CD8-positive, alpha-beta memory T cell (primary cell): ENCODE measurements at places on chromosomes 13 and 19. TPM values are rescaled to one million over a fixed set of nuclear protein-coding genes. Genes with fewer than 3 reads are reported as not detected.

- DNase-seq, result no peak
Observed at GRCh38 chr19:2982983-2983350, 5.6 kb downstream of the TLE6 start.

DNA sequence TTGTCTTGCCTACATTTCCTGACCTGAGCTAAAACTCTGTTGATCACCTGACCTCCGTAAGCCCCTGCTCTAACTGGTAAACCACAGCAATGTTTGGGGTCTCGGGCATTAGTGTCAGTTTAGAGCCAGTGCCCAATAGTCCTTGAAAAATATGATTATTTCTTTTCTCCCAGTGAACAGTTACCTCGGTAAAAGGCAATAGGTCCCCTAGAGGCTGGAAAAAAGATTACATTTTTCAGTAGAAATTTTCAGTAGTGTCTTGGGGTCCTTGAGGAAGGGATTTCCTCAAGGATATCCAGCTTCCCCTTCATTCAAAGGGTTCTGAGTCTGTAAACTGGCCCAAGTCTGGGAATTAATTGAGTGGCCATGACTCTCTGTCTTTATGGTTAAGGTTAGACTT is 177.5 kb downstream of the SLC7A1 start:
- no peak for DNase-seq

Gene ZNF816
- total RNA-seq, result 11.0 TPM

- no peak for DNase-seq
Observed at GRCh38 chr19:18733196-18733647, 49.7 kb downstream of the CRTC1 start.

DNA sequence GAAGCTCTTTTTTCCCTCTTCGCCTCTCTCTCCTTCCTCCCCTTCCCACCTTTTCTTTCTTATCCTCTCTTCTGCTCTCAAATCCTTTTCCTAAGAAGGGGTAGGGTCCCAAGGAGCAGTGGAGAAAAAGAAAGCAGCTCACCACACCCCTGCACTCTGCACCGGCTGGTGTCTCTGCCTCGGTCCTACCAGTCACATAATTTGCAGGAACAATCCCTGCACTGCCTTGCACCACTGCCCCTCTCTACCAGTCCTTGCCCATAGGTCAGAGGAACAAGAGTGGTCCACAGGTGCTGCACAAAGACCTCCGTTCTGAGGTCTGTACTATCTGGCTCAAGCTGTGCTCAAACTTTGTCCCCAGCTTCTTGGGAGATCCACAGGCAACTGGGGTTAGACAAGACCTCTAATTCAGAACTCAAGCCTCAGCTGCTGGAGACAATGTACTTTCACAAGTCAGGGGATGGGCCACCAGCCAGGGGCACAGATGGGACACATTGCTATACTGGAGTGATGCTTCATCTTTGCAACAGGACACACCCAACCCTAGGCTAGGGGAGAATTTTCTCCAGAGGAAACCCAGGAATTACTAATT is 125.4 kb upstream of the ZNF507 start:
- DNase-seq, result no peak

DNA sequence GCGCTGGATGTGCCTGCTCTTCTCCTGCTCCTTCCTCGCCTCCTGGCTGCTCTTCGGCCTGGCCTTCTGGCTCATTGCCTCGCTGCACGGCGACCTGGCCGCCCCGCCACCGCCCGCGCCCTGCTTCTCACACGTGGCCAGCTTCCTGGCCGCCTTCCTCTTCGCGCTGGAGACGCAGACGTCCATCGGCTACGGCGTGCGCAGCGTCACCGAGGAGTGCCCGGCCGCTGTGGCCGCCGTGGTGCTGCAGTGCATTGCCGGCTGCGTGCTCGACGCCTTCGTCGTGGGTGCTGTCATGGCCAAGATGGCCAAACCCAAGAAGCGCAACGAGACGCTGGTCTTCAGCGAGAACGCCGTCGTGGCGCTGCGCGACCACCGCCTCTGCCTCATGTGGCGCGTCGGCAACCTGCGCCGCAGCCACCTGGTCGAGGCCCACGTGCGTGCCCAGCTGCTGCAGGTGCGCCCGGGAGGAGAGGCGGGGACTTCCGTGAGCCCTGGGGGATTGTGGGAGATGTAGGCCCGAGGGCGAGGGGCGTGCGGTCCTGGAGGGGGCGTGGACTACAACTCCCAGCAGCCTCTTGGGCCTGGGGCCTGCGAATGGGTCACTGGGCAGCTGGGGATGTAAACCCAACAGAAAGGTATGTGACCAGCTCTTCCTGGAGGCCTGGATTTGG is 6.7 kb downstream of the KCNJ14 start:
- DNase-seq, result no peak

GRCh38 chr13:49632156-49632555 is 3.8 kb downstream of the ARL11 start:
- DNase-seq, result no peak

- no peak for DNase-seq
Observed at GRCh38 chr13:33323801-33324510, 38.4 kb upstream of the STARD13 start.

Gene PKN1
- total RNA-seq, result 177 TPM

DNA sequence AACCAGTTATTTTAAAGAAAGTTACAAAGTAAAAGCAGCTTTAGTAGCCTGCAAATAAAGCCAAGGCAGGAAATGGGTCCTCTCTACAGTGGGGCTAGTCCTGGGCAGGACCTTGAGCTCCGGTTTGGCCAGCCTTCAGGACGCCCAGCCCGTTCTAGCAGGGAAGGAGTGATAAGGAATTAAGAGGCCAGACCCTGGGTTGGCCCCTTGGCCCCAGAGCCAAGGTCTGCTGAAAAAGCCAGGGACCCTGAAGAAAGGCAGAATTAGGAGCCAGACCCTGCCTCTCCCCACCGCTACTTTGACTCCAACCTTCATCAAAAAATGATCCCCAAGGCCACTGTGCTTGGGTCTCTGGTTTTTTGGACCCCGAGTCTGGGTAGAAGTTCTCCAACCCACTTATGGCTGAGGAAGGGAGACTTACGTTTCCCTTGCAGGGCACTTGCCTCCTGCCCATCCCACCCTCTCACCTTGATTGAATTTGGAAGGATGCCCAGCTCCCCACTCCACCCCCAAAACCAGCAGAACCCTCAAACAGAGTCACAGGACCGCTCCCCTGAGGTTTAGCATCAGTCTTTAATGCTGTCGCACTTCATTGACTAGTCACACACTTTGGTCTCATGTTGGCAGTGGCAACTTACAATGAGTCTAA is 3.9 kb downstream of the DNAJB1 start:
- no peak for DNase-seq

- no peak for DNase-seq
Observed at GRCh38 chr19:53594811-53595509, 36.8 kb upstream of the DPRX start.

DNA sequence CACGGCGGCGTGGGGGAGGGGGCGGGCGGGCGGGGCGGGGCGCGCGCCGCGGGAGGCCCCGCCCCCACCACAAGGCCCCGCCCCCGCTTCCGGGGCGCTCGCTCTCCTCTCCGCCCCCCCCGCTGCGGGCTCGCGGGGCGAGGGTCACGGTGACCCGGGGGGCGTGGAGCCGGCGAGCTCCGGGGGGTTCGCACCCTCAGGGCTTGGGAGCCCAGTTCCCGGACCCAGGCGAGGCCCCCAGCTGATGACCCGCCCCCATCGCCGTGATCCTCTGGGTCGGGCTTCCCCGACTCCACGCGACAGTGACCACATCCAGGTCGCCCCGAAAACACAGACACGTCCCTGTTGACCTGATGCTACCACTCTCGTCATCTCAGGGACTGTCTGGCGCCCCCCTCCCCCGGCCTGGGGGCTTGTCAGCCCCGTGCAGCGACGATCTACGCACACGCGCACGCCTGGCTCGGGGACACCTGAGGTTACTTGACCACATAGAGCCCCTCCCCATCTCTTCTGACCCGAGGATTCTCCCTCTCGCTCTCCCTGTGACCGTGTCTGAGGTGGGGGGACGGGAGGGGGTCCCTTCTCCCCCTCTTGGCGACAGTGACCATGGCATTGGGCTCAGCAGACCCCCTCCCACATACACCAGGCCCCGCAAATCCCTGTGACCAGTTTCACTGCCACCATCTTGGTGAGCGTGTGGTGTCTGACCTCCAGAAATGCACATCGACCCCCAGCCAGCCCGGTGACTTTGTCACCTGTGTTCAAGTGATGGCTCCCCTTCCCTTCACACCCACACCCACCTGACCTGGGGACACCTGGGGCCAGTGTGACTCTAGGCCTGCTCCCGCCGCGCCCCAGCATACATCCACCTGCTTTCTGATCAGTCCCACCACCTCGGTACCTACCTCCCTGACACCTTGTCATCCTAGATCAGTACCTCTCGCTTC is 670 bp downstream of the MAP2K7 start:
- peak; percentile 82 for DNase-seq

- DNase-seq, result no peak
Observed at GRCh38 chr13:53174545-53174944, 145.9 kb downstream of the OLFM4 start.

DNA sequence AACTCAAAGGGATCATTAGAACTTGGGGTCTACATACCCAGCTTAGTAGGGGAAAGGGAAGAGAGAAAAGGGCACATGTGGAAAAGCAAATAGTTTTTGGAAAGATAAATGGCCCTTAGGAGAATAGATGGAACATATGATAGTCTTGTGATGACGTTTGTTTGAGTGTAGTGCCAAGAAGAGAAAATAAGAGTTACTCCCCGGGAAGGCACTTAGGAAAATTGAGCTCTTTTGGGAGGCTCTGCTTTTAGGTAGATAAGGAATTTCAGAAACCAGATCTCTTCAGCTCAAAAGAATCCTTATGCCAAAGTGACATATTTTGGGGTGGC is 44.8 kb upstream of the SERTM1 start:
- DNase-seq, result no peak

Gene FCER2
- total RNA-seq, result 1.6 TPM

GRCh38 chr19:28422791-28423650 is 789.9 kb downstream of the UQCRFS1 start:
- no peak for DNase-seq

DNA sequence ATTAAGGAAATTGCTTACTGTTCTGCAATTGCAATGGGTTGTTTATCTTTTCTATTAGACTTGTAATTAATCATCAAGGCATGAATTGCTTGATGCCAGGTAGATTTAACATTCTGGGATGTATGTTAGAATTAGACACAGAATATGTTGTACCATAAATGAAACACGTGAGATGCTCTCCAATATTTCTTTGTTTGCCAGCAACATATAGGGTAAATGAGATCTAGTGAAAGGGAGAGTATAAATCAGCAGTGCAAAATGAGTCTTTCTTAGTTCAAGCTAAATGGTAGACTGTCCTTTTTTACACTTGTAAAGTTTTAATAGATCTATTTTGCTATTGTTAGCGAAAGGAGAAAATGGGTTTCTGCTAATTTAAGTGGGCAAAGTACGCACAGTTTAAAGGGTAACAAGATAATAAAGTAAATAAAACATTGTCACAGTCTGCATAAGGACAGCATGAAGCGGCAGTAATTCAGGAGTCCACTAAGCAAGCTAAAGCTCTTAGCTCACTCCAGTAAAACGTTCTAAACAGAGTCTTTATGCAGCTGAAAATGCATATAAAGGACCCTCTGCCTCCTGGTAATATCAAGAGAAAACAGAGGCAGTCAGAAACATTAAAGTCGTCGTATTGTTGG is 1137.1 kb downstream of the OLFM4 start:
- DNase-seq, result no peak

Gene ZNF93
- total RNA-seq, result 8.6 TPM

- DNase-seq, result no peak
Observed at GRCh38 chr13:20349564-20350381, 117.7 kb upstream of the GJB6 start.

Gene DPF1
- total RNA-seq, result 1.1 TPM

Gene DHDH
- 0.42 TPM for total RNA-seq

DNA sequence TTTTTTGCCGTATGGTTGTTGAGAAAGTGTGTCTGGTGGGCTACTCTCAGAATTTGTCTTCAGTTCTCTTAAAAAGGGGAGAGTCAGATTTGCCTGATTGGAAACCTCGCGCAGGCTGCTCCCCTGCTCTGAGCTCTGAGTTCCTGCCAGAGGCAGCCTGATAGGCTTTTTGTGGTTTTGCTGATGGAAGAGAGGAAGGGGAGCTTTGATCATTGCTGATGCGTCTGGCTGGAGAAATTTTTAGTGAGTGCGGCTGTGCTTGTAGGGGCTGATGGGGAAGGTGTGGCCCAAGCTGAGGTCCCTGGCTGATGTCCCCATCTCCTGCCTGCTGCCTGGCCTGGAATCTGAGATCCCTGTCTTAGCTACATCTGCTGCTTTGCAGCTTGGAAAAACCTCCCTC is 2.8 kb downstream of the CHST8 start:
- no peak for DNase-seq

Gene C19orf67
- total RNA-seq, result 0.42 TPM

DNA sequence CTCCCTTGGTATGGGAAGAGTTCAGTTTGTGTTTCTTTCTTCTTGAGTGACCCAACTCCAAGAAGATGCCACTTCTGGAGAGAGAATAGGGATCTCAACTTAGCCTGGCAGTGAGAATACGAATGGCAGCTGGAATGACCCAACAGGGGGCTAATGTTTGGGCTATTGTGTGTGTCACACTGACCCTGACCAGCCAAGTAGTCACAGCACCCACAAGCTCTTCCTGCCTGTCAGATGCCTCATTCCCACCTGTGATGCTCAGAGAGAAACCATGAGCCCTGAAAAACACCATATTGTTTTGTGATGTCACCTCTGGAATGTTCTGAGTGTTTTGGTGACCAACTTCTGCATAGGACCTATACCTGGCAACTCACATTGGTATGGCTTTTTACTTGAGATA is at the start of gene CBY2:
Gene CBY2 (plus strand): TSS at position 233 of the 400 bp plus-strand sequence. CDS start 71 bp downstream, at position 304.
- DNase-seq, result no peak

GRCh38 chr19:29866011-29866410 is 54.2 kb downstream of the CCNE1 start:
- DNase-seq, result no peak

Gene BICRA
- total RNA-seq, result 11.5 TPM

Gene TTC9B
- not detected for total RNA-seq

DNA sequence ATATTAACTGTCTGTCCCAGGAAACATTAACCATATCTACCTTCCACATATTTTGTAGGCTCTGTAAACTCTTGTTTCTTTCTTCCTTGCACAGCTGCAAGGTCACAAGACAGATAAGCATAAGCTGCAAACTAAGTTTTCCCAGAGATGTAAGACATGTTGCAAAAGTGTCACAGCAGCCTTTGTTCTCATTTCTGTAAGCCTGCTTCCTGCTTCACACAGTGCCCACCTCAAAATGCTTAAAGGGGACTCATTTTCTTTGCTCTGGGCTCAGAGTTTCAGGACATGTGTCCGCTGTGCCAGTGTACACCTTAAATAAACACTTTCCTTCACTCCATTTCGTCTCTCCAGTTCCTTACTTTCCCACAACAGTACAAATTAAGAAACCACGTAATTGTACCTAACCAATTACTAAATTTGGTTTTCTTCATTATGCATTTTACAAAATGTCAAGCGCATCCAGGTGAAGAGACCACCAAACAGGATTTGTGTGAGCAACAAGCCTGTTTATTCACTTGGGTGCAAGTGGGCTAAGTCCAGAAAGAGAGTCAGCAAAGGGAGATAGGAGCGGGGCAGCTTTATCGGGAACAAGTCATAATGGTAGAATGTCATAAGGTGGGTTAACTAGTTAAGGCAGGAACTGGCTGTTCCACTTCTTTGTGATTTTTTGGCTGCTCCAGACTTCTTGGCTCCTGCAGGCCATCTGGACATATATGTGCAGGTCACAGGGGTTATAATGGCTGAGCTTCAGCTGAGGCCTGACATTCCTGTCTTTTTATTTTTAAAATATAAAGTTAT is 12.7 kb upstream of the ZNF431 start:
- no peak for DNase-seq

- DNase-seq, result no peak
Observed at GRCh38 chr13:73635166-73635787, 498.9 kb downstream of the KLF12 start.
